ENCODE measurements at places on chromosomes 12 and 14.

DNA sequence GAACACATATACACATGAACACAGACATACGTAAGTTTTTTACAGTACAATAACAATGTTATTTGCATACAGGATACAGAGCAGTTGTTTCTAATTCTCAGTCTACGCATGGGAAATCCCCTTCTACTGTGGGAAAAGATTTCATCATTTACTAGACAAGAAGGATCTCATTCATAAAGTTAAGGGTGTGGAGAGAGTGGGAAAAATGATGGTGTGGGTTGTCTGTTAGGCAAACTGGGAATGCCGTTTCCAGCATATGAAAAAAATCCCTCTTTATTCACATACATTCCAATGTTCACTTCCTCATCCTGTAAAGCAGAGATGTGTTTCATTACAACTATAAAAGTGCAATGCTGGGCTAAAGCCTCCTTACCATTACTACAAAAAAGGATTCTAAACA lies 120.9 kb downstream of the SINHCAF start:
- no peak for DNase-seq

DNA sequence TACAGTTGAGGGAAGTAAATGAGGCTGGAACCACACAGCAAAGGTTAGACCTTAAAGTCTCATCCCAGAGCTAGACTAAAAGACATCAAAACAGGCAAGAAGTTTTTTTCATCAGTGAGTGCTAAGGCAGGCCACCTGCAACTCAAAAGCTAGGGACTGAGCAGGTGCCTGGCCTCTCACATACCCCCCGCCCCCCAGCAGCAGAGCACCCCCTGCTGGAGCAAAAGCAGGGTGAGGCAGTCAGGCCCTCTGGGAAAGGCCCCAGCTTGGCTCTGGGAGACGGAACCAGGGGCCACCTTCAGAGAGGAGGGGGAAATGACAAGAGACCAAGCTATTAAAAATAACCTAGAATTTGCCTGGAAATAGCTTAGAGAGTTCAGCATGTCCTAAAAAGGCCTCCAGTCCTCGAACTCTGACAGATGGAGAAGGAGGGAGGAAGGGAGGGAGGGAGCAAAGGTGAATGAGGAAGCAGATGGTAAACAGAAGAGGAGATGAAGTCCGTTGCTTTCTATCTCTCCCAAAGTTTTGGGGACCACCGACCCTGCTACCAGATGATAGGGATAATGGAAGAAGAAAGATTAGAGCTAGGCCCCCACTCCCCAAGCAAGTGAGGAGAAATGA lies 1.8 kb downstream of the ITGA7 start:
- DNase-seq: no peak

DNA sequence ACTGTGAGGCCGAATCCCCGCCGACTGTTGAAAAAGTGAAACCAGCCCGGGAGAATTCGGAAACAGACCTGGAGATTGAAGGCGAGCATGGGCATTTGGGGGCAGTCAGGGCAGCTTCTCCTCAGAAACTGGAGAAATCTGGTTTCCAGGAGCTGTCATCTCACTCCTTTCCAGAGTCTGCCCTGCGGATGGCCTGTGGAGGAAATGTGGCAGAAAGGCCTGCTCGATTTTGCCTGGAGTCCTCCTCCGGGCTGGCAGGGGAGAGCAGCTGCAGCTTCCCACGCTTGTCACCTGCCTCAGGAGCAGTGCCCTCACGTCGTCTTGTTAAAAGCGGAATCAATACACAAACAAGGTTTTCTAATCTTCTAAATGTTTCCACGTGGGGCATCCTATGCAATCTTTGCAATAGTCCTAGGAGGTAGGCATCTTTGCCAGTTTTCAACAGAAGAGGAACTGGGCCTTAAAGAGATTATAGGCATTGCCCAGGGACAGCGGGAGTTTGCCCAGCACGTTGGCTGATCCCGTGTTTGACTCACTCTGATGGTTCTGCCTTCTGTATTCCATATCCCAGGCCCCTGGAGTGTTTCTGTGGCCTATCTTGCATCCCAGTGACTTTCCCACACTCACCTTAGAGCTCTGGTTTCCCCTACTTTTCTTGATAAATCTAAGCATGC lies 2.3 kb downstream of the LRRC74A start:
- DNase-seq: no peak

GRCh38 chr14:100409003-100409360 lies 85.8 kb downstream of the SLC25A47 start:
- no peak for DNase-seq

DNA sequence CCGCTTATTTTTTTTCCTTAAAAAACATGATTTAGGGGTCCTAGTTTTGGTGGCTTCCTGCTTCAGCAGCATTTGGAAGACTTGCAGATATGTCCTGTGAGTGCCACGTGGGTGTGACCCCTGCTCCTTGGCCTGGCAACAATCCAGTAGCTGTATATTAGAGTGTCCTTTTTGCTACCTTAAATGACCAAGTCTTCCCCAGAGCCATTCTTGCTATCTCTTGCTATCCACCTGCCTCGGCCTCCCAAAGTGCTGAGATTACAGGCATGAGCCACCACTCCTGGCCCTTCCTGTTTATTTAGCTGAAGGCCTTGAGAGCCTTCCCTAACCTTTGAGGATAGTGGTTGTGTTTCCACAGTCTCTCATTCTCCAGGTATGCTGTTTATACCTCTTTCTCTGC lies 17.0 kb downstream of the TPCN1 start:
- DNase-seq: no peak

- DNase-seq: no peak
Observed at GRCh38 chr14:92527721-92528120, 14.1 kb downstream of the RIN3 start.

DNA sequence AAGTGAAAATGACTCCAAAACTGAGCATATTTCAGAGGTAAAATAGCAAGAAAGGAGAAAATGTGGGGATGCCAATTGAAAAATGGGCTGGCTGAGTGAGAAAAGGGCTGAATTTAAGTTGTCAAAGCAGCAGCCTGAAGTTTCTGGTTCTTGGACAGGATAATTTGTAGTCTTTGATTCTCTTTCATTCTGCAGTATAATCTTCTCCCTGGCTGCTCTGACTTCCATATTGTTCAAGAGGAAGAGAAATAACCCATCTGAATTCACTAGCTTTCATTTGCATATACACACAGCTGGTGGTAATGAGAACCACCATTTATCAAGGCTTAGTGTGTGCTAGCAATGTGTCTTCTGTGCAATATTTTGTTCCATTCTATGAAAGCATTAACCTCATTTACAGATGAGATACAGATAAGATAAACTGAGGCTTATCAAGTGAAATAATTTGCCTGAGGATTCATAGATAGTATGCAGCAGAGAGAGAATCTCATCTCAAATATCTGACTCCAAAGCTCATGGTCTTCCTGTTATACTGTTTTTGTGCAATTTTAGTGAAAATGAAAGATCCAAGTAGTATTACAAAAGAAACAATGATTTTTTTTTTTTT lies 184.2 kb downstream of the TMTC2 start:
- DNase-seq: peak; percentile 74

- DNase-seq: peak; percentile 74
Observed at GRCh38 chr14:93073910-93074769, 41.6 kb downstream of the ITPK1 start.

- peak; percentile 42 for DNase-seq
Observed at GRCh38 chr12:54017878-54018467, 9.2 kb downstream of the HOXC8 start.

DNA sequence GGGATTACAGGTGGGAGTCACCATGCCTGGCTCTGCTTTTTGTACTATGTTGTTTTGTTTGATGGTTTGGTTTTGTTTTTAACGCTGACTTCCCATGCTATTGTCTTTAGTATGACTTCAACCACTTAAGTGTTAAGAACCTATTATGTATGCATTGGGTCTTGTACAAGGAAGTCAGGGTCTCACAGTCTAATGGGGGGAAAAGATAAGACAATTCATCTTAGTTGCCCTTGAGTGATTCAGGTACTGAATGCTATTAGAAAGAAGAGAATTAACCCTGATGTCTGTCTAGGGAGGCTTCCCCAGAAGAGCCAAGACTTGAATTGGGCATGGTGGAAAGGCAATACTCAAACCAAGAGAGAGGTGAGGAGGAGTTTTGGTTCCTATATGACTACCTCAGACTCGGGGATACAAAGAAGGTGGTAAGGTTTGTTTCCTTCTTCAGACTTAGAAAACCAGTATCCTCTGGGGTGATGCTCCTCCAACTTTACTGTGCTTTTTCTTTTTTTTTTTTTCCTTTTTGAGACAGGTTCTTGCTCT lies 64.6 kb downstream of the SUSD6 start:
- DNase-seq: no peak

GRCh38 chr14:53432378-53432802 lies 279.3 kb upstream of the DDHD1 start:
- DNase-seq: peak; percentile 11

GRCh38 chr14:32004300-32004699 lies 72.8 kb upstream of the ARHGAP5 start:
- no peak for DNase-seq

DNA sequence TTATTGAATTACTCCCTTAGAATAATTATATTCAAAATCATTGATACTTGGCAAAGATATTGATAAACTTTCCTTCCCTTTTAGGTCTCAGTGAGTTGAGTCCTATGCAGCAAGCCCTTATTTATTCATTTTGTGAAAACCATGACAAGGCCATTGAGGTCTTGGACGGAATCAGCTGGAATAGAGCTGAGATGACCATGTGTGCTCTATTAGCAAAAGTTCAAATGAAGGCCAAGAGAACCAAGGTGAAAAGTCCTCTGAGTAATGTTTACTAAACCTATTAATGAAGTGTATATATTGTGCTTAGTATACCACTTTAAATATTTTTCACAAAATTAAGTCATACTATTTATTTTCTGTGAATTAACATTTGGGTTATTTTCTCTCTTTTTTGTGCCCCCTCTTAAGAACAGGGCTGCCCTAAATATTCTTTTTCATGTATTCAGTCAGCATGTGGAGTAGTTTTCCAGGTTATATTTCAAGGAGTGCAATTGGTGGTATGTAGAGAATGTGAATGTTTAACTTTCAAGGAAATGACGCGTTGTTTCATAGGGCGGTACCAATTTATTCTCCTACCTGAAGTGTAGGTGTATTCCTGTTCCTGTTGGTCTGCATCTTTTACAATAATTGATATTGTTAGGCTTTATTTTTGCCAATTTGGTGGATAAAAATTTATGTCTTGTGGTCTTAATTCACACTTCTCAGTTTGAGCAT lies 201.4 kb downstream of the TTC6 start:
- DNase-seq: no peak

DNA sequence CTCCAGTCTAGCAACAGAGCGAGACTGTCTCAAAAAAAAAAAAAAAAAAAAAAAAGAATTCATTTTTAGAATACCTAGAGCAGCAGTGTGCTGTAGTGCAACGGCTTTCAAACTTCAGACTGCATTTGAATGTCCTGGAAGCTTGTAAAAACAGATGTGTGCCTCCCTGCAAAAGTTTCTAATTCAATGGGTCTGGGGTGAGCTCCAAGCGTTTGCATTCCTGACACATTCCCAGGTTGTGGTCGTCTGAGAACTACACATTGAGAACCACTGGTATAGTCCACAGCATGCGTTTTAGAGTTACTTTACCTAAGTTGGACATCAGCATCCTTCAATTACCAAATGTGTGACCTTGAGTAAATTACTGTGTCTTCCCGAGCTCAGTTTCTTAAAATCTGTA lies 816.8 kb downstream of the NRXN3 start:
- DNase-seq: no peak

DNA sequence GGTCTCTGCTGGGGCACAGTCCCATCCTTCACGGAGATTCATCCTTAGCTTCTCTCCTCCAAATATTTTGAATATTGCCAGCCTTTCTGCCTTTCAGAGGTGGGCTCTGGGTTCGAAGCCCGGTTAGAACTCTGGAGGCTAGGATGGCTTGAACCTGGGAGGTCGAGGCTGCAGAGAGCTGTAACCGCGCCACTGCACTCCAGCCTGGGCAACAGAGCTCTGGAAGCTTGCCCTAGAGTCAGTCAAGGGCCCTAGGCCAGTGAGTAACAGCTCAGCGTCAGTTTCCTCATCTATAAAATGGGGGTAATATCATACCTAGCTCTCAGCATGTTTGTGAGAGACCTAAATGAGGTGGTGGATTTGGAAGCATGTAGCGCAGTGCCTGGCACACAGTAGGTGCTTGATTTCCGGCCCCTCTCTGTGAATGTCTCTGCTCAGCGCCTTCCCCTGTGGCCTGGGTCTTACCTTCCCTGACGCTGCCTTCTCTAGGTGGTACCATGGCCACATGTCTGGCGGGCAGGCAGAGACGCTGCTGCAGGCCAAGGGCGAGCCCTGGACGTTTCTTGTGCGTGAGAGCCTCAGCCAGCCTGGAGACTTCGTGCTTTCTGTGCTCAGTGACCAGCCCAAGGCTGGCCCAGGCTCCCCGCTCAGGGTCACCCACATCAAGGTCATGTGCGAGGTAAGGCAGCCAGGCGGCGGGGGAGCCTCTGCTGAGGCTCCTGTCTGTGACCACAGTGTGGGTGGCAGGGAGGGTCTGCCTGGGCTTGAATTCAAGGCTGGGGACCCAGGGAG lies 3.4 kb downstream of the PTPN6 start:
- DNase-seq: no peak
